Pancreas (tissue), 10 donors: ENCODE measurements at places on chromosomes 1 and 21.

DNA sequence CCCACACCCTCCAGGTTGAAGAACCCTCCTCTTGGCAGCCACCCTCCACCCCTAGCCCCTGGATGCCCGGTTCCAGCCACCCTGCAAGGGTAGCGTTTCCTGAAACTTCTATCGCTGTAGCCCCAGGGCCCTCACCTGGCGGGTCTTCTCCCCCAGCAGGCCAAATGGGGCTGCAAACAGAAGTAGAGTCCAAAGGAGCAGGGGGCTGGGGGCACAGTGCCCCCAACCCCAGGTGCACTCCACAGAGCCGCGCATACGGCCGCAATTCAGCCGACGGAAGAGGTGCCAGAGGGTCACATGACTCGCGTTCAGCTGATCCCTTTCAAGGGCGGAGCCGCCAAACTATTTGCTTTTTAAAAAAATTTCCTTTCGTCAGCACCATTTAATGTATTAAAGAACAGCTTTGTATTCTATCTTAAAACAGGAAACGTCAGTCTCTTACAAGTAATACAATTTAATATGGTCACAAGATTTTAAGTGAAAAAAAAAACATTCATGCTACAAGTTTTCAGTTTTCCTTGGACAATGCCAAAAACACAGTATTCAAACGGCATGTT is at the start of gene GLMP:
Gene GLMP (minus strand): TSS at position 289 of the 557 bp plus-strand sequence. CDS start 34 bp downstream, at position 255.
- DNase-seq, result peak; percentile 57

DNA sequence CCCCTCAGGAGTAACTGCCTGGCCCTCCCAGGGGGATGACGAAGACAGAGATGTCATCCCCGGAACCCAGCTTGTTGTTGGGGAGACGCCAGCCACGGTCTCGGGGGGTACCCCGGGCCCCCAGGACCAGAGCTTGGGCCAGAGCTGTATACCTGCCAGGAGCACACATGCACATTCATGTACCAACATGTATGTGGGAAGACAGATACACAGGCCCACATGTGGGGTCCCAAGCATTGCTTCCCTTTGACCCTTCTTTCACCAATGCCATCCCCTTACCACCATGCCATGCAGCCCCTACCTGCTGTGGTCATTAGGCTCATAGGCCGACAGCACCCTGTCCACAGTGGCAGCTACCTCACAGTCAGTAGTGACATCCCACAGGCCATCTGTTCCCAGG is 3.2 kb upstream of the RHOC start:
- DNase-seq, result no peak

DNA sequence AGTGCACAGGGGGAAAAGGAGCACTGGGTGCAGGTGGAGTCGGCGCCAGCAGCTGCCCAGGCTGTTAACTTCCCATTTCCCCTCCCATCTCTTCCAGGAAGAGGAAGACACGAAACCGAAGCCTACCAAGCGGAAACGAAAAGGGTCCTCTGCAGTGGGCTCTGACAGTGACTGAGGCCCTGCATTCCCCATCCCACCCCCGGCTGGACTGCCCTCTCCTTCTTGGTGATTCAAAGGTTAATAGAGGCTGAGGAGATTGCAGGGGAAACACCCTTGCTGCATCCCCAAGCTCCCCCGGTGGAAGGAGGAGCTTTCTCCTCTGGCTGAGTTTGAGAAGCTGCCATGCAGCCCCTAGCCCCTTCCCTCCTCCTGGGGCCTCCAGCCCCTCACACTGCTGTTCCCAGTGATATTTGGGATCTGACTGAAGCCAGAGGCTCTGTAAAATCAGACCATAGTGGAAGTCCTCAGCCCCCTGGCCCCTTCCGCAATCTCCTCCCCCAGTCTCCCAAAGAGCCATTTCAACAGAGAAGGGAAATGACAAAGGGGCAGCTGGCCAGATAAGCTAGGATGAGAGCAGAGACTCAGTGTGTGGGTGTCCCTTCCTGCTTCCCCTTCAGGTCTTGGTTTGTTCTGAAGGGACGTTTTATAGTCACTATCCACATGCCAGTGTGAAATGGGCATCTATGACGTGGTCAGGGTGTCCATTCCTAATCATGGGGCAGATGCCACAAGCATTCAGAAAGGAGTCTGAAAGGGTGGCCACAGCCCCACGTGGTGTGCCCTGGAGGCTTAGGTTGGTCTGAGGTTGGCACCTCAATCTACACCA is 1.9 kb upstream of the SLC27A3 start:
- DNase-seq, result no peak

DNA sequence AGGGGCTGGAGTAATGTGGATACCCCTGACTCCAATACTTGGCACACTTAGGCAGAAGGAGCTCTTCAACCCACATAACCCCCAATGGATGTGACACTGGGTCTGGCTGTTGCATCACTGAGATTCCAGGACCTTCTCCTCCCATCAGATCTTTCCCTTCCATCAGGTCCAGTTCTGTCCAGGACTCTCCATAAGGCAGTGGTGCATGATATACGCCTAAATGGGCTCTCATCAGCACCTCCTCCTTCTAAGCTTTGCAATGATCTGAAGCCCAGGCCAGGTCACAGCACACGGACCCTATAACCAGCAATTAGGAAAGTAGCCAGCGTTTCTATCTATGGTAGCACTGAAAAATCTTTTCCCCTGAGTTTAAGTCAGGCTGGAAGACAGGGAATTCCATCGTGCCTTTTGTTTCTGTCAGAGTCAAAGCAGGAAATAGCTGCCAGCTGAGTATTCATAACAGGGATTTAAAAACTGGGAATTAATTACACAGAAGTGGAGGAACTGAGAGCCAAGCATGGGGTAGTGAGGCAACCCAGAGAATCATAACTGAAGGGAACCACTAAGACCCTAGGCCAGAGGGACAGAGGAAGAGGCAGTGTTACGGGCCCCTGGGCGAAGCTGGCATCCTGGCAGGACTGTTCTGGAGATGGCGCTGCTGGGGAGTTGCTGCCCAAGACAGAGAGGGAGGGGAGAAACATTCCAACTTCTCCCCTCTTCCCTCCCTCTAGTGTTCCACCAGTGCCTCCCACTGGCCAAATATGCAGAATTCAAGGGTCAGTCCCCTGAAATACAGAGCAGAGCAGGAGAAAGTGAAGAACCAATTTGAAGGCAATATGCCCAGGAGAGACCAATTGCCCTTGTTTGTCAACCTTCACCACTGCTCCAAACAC is 37.5 kb upstream of the HOOK1 start:
- DNase-seq, result no peak

- DNase-seq, result no peak
Measured at GRCh38 chr1:175656416-175656815, 87.0 kb downstream of the TNR start.

GRCh38 chr1:232183266-232183800 is 446.6 kb downstream of the SIPA1L2 start:
- DNase-seq, result no peak
